ENCODE measurements at places on chromosomes 11 and 22.

GRCh38 chr11:283405-284104 lies 5.3 kb downstream of the NLRP6 start:
- DNase-seq: no peak

DNA sequence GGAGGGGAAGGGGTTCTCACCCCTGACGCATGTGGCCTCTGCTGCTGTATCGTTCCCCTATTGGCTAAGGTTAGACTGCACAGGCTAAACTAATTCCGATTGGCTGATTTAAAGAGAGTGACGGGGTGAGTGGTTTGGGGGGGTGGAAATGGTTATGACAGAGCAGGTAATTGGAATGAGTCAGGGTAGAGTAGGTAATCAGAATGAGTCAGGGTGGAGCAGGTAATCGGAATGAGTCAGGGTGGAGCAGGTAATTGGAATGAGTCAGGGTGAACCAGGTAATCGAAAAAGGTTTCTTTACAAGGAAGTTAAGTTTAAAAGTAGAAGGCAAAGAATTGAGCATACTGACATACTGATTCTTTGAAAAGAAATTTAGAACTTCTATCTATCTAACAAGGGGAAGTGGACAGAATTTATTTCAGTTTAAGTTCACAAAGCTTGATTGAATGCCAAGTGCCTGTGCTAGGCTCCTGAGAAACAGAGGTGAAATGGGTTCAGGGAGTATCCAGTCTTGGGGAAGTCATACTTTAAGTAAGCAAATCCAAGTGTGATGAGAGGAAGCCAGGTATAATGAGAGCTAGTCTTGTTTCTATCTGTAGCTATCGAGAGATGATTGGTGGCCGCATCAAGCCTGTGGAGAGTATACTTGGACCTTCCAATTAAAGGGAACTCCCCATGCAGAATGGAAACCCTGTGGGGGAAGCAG lies 58.0 kb downstream of the C11orf91 start:
- DNase-seq: no peak

DNA sequence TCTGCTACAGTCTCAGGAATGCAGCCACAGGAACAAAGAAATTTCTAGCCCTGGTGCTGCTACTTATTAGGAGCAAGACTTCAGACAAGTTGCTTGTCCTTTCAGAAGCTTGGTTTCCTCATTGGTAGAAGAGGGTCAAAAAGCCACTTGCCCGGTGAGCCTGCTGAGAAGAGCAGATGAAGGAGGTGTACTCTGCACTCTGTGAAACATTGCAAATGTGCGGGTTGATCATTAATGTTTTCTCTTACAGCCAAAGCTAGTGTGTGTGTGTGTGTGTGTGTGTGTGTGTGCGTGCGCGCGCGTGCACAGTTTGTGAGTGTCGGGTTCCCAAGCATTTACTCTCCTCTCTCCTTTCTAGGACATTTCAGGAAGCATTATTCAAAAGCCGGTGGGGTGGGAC lies 86.3 kb upstream of the NNMT start:
- DNase-seq: peak; percentile 81

GRCh38 chr11:29328961-29329441 lies 687.8 kb downstream of the KCNA4 start:
- DNase-seq: no peak

GRCh38 chr11:16935518-16936302 lies 78.5 kb downstream of the PLEKHA7 start:
- DNase-seq: no peak

DNA sequence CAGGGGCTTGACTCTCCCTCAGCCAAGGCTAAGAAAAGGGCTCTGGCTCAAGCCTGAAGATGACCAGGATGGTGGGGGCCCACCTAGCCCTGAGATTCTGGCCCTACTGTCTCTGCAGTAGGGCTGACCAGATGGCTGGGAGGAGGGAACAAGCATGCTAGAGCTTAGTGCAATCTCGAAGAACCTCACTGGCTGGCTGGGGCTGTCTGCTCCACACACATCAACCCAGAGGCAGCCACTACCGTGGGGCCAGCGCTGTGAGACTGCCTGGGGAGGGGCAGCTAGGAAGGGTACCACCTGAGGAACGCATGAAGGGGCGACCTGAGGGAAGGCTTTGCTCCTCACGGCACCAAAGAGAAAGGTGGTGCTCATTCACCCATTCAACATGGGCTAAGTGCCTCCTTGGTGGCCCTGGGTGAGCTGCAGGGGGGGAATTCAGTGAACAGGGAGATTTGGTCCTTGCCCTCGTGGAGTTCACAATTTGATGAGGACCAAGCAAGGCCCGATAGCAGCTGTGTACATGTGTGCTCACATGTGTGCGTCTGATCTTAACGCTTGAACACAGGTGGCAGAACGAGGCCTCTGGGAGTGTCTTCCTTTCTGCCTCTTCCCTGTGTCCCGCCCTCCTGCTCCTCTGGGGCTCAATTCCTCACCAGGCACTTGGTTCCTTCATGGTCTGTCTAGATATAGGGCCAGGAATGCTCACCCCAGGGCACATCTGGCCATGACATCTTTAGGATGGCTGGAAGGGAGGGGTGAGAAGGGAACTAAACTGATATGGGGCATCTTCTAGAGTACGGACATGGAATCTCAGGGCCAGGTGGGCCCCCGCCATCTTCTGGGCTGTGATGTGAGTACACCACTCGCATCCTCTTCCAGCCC lies 102.3 kb upstream of the PITPNB start:
- DNase-seq: no peak

DNA sequence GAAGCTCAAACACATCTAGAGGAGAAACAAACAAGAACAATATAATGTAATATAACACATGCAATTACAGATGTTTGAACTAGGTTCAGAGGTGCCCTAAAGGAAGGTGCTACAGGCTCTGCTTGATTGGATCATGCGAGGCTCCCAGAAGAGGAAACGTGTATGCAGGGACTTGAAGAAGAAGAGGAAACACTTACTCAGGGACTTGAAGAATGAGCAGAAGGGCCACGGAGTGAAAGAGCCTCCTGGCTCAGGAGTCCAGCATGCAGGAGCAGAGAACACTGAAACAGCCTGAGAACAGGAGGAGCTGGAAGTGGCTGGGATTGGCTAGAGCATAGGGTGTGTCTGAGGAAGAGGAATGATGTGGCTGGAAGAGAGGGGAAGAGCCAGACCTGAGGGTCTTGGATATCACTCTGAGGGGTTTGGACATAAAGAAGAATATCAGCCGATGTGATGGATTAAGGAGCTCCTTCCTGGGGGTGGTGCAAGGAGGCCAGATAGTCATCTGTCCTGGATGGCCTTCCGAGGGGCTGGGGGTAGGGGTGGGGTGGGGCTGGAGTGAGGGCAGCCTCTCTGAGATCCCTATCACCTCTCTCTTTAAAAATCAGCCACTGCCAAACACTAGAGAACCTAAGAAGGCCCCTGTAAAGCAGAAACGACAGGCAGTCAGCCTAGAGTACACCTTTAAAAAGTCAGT lies 16.8 kb downstream of the FZD4 start:
- no peak for DNase-seq

GRCh38 chr11:88680806-88681205 lies 343.3 kb upstream of the CTSC start:
- no peak for DNase-seq

GRCh38 chr11:17154409-17155159 lies 53.2 kb downstream of the PIK3C2A start:
- no peak for DNase-seq

- no peak for DNase-seq
These were observed 25.4 kb upstream of the SEZ6L start for GRCh38 chr22:26143806-26144325.

GRCh38 chr11:89361734-89362133 lies 129.4 kb downstream of the NOX4 start:
- no peak for DNase-seq

DNA sequence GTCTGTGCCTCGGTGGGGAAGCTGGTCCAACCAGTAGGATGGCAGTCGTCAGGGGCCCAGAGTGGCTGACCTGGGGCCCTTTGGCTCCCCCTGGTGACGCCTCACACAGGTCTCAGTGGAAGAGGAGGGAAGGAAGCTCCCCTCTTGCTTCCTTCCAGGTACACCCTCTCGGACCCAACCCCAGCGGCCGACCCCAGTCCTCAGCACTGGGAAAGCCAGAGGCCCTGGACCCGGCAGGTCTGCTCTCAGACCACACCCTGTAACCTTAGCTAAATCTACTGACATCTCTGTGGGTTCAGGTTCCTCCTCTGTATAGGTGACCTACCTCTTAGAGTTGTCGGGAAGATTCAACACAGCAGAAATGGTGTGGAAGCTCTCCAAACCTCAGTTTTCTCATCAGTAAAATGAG lies 3.4 kb upstream of the SCUBE1 start:
- no peak for DNase-seq

GRCh38 chr11:116101902-116102301 lies 597.7 kb upstream of the CADM1 start:
- DNase-seq: no peak

DNA sequence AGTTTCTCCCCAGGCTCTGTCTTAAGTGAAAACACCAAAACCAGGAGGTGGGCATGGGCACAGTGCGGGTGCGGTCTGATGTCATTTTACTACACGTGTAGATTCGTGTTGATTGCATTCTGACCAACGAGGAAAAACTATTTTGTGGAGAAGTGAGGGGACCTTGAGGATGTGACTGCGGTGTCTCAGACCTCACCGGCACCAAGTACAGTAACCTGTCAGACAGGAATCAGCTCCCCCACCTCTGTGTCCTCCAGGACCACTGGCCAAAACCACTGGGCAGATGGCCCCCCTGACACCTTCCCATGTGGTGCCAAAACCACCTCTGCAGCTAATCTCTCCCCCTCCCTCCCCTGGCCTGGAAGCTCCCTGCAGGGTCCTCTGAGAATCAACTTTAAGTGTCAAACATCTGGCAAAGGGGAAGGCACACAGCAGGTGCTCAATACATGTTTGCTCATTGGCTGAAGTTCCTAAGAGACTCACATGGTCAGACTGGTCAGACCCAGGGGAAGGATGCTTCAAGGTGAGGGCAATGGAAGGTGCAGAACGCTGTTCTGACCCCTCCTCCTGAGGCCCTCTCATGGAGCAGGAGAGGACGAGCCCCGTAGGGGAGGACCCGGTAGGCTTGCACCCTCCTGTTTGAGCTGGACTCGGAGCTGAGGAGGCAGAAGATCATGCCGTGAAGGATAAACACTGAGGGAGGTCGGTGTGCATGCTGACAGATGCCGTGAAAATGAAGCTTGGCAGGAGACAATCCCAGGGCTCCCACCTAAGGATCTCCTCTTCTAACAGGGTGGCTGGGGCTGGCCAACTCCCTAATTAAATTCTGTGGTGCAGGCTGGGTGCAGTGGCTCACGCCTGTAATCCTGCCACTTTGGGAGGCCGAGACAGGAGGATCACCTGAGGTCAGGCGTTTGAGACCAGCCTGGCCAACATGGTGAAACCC lies 129.9 kb downstream of the MPPED1 start:
- no peak for DNase-seq

GRCh38 chr11:44618561-44619425 lies 53.3 kb downstream of the CD82 start:
- no peak for DNase-seq

DNA sequence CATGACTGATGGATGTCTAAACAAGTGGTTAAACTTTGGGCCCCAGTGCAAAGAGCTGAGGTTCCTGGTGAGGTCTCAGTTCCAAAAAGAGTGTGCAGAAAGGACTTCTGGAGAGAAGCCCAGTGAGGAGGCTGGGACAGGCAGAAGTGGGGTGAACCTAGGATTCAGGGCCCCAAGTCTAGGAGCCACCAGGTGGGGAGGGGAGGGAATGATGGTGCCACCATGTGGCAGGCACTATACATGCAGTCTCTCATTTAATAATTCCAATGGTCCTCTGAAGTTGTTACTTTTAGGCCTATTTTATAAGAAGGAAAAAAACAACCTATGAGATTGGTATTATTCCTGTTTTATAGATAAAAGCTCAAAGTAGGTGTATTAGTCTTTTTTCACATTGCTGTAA lies 102.0 kb downstream of the INSC start:
- no peak for DNase-seq

DNA sequence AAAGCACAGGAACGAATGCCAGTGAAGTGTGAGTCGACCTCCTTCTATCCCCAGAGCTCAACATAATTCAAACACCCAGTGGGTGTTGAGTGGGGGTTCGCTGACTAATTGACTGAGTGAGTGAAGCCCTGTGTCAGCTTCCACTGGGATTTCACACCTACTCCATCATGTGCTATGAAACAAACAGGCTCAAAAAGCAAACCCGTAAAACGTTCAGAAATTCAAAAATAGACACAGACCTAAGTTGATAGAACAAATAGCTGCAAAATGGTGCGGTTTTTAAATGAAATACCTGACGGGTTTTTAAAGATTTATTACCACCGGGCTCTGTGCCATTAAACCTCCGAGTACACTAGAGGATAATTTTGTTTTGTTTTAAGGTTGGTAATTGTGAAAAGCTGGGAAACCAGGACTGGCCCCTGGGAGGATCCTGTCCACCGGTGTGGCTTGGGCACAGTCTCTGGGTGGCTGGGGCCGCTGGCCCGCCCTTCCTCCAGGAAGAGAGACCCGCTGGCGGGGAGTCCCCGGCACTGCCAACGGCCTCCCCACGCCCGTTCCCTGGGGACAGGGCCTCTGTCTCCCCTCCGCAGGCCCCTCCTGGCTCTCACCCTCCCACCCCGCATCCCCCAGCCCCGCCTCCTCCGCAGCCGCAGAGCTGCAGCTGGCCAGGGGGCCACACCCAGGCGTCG lies 13.6 kb downstream of the KCNJ5 start:
- no peak for DNase-seq

- no peak for DNase-seq
These were observed 57.8 kb downstream of the SPATA19 start for GRCh38 chr11:133787379-133788141.

DNA sequence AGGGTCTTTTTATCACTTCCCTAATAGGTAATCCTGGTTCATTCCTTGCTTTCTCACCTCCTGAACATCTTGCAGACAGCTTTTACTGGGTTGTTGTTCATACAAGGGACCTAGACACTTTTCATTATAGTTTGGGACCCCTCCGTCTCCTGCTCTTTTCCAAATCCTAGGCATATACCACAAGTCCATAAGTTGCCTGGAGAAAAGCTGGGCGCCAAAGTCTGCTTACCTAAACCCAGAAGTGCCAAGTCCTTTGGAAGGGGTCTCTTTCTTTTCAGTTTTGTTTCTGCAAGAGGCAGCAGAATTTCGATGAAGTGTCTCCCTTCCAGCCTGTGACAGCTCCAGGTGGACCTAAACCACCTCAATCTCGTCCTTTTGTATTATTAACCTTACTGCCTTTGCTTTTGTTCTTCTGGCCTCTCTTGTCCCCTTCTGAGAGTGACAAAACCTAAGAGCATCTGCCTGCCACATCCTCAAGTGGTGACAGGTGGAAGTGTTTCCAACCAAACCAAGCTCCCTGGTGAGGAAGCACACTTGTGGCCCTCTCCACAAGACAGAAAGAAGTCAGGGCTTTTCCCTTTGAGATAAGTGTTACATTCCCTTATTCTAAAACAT lies 19.5 kb upstream of the P2RY6 start:
- DNase-seq: no peak

DNA sequence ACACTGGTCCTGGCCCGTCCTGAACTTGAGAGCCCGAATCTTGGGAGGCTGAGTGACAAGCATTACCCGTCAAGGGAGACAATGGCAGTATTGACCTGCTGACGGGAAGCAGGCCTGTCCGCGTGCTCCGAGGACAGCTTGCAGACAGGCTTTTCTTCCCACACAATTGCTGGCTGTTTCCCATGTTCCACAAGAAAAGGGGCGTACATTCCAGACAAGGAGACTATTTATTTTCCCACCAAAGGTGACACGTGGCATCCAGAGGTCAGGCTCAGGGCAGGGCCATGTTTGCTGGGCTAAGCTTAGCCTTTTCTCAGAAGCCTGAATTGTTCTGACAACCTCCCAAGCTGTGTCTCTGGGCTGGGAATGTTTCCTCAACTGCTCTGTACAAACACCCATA lies 86.9 kb upstream of the SPON1 start:
- no peak for DNase-seq

- DNase-seq: no peak
These were observed 46.4 kb downstream of the RTN4R start for GRCh38 chr22:20221421-20222340.
